Stimulated activated CD4-positive, alpha-beta T cell treated with anti-CD3 and anti-CD28 coated beads, Interleukin-2, amount 100 ng/mL, for 4 hours (primary cell): ENCODE measurements at places on chromosomes 13 and 19.

GRCh38 chr19:6103217-6103644 lies 7.1 kb downstream of the RFX2 start:
- DNase-seq: no peak

DNA sequence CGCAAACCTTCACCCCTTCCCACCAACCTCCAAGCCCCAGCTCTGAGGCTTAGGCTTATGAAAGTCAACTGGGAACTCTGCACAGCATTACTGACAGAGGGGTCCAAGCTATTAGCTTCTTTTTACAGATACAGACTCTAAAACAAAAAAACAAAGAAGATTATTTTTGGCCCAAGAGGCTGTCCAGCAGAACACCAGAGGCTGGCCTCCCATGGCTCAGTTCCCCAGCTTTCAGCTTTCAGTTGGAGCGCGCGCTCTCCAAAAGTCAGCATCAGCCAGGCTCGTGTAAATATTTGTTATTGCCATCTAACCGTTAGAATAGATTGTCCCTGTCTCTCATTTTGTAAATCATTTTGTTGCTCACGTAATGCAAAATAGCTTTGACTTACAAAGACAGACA lies 58.4 kb downstream of the ZIC5 start:
- no peak for DNase-seq

DNA sequence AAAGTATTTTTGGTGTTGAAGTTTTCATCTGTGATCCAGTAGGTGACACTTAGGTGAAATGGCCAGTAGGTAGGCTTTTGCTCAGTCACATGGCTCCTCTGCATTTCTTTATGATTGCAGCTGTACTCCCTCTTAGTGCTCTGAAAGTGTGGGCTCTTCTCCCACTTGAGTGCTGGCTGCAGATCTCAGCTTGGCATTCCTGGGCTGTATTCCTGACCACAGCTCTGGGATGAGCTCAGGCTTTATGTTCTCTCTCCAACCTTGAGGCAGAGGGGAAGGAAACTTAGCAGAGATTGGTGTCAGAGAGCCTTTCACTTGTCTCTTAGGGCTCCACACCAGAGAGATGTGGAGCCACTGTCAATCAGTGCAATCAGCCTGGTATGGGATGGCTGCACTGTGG lies 254.3 kb downstream of the NDFIP2 start:
- DNase-seq: no peak

GRCh38 chr19:53812335-53812734 lies 11.8 kb downstream of the NLRP12 start:
- no peak for DNase-seq

GRCh38 chr13:76127922-76128321 lies 491.8 kb downstream of the LMO7 start:
- no peak for DNase-seq

DNA sequence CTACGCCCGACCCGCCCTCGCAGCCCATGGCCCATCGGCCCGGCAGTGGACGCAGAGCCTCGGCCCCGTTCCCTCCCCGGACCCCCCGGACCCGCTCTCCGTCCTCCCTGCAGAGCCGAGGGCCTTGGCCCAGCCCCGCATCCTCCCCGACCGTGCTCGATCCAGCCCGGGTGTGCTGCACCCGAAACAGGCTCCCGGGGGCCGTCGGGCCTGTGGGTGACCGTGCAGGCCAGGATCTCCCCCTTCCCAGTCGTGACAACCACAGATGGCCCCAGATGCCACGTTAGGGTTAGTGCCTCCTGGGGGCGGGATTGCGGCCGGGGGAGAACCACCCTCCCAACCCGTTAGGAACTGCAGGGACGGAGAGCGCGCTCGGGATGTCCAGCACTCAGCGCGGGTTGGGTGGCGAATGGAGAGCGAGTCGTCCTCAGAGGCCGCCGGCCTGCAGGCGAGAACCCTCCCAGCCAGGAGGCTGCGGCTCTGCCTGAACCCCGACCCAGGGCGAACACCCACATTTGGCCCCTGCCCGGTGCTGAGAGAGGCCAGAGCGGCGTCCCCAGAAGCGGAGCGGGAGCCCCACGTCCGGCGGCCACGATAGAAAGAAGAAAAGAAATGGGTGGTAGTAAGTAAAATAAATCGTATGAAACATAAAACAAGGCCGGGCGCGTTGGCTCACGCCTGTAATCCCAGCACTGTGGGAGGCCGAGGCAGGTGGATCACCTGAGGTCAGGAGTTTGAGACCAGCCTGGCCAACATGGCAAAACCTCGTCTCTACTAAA lies 6.7 kb upstream of the MADCAM1 start:
- no peak for DNase-seq

DNA sequence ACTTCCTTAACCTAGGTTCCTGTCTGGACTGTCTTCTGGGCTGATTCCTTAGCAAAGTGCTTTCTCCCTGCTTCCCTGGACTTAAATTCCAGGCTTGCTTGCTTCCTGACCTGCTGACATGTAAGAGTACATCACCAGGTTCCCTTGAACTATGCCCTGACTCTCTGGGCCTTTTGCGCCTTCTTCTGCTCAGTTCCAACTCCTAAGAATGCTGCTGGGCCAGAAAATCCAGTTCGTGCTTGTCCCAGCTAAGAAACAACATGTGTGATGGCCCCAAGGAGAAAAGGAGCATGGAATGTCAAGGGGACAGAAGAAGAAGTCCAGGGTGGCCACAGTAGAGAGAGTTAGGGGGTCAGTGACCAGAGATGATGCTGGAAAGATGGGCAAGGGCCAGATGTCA lies 42.6 kb upstream of the MBNL2 start:
- no peak for DNase-seq

DNA sequence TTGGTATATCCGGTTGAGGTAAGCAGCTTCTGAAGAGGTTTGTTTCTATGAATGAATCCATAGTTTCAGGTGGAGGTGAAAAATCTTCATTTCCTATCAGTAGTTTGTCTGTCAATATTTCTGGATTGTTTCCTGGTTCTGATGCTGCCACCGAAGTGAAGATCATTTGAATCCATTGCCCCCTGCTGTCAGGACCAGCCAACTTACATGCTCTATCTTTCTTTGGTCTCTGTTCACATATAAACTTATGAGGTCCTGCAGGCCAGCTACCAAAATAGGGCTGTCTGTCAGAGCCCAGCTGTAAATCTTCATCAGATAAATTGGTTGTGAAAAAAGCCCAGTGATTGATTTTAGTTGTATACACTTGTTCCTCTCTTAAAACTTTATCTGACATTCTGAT lies 15.2 kb upstream of the N4BP2L1 start:
- DNase-seq: no peak

DNA sequence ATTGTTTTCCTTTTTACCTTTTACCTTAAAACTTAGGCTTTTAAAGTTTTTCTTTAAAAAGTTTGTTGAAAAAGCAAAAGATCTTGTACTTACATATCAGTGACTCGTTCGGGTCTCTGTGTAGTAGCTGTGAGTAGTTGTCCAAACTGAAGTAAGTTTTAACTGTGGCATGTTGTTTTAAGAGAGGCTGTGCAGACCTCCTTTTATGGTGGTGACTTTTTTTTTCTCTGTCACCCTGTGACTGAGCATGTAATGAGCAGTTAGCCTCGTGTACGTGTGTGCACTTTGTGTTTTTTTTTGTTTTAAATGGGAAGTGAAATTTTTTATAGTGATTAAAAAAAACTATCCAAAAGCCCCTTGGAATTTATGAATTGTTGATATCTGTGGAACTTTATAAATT lies at the start of gene GPR183:
Gene GPR183, minus strand, starts transcription at position 153 of the 400 bp plus-strand sequence. CDS start 11,254 bp downstream, outside the sequence.
- DNase-seq: no peak

DNA sequence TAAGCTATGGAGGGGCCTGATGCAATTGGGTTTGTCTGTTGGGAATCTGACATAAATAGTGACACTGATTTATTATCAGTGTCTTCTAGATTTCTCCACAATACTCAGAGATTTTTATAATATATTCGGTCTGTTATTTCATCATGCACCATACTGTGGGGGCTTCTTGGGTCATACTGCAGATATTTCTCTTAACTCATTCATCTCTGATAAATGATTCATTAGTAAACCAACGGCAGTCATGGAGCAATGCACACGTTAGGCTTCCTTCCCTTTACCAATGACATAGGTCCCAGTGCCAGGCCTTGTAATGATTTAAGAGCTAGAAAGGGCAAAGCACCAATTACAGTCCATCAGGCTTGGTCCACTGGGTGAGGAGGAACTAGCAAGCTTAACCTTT lies 53.6 kb downstream of the FAM216B start:
- no peak for DNase-seq

DNA sequence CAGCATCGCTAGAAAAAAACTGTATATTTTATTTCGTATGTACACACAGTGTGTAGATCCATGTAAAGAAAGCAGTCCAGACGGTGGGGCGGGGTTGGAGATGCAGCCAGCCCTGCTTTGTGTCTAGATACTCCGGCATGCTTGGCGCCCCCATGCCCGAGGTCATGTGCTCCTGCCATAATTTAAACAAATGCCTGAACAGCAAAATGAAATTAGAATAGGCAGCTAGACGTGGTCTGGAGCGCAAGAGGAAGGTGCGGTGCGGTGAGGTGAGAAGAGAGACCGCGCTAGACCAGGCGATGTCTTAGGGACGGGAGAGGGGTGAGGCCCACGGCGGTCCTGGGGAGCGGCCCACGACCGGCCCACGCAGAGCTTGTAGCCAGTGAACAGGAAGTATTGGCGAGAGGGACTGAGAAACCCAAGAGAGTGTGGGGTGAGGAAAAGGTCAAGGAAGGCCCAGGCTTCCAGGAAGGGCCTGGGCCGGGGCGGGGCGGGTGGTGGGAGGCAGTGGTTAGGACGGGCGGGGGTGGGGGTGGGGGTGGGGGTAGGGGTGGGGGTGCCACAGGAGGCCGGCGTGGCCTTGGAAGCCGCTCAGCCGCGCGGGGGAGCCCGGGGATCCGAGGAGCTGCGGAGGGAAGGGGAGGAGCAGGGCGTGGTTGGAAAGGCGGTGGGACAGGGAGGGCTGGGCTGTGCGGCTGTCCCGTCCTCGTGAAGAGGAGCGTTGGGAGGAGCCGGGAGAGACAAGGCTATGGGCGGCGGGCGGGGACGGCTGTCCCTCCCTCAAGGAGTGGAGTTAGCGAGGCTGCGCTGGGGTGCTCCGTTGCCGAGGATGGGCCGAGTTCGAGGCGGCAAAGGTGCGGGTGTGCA lies 254.7 kb upstream of the SGCG start:
- DNase-seq: no peak

DNA sequence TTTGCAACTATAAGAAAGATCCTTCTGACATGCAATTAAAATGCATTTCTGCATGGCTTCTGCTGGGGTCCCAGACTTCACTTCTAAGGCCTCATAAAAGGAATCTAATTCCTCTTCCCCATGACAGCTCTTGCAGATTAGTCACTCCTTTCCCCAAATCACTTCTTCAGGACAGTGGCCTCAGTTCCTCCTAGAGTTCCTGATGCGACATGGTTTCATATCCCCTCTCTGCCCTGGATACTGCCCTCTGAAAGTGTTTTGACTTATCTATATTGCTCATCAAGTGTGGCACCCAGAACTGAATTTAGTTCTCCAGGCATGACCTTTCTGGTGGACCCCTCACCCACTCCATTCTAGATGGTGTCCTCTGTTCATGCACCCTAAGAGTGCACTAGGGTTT lies 238.1 kb downstream of the FOXO1 start:
- DNase-seq: no peak

DNA sequence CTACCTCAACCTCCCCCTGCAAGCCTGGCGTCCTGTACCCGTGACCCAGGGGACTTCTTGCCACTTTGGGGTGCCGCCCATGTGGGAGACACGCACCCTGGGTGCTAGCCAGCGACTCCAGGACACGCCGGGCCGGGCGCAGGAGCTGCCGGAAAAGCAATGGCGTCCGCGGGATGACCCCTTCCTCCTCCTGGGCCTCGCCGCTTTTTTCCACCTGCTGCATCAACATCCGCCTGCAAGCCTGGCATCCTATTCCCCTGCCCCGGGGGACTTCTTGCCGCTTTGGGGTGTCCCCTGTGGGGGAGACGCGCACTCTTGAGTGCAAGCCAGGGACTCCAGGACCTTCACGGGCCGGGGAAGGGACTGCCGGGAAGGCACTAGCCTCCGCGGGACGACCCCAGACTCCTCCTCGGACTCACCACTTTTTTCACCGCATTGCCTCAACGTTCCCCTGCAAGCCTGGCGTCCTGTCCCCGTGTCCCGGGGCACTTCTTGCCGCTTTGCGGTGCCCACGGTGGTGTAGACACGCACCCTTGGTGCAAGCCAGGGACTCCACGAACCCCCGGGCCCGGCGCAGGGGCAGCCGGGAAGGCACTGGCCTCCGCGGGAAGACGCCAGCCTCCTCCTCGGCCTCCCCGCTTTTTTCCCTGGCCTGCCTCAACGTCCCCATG lies 237.8 kb downstream of the TUBA3C start:
- DNase-seq: no peak

- DNase-seq: no peak
These were observed 909.5 kb upstream of the GPC6 start for GRCh38 chr13:92317066-92317465.

- no peak for DNase-seq
These were observed 123.1 kb downstream of the CDK8 start for GRCh38 chr13:26377038-26377437.

DNA sequence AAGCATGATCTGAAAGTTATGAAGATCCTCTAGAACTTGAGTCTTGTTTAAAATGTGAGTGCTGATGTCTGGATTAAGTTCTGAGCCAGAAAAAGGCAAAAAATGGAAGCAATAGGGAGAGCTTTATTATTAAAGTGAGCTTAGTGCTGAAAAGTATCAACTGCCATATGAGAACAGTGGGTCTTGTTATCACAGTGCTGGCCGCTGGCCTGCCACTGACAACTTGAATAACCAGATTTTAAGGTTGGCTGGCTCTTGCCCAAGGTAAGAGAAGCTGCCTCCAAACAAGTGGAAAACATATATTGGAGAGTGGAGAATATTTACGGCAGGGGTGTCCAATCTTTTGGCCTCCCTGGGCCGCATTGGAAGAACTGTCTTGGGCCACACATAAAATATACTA lies 33.9 kb downstream of the NUFIP1 start:
- DNase-seq: no peak

DNA sequence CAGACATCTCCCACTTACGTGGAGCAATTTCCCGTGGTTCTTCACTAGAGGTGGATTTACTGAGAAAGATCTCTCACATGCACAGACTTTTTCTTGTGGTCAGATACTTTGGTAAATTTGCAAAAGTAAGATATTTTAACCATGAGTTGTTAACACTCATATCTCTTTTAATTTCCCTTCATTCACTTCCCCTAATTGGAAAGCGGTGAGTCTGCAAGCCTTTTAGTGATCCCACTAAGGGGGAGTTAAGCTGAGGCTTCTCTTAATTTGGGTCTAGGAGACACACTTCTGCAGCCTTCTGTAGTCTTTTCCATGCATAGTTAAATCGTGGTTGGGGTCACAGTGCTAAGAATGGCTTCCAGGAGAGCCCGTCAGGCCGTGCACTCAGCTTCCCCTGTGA lies 30.7 kb upstream of the SERPINE3 start:
- DNase-seq: no peak

GRCh38 chr19:30784850-30785457 lies 412.8 kb downstream of the ZNF536 start:
- peak; percentile 39 for DNase-seq

- no peak for DNase-seq
These were observed 30.7 kb downstream of the PDE4A start for GRCh38 chr19:10450853-10451609.

DNA sequence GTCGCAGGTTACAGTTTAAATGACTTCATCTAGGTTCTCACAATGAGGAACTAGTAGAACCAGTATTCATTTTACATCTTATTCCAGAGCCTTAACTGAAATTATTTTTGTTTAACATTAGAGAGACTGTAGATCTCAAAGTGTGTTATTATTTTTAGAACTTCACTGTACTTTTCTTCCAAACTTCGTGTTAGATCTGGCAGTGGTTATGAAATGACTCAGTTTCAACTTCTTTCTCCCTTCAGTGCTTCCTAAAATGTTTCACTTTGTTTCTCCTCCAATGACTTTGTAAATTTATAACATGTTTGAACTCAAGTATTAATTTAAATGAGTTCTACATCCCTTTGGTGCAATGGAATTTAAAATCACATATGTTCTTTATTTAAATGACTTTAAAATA lies 139.3 kb downstream of the PCDH9 start:
- DNase-seq: no peak

- DNase-seq: no peak
These were observed 1.2 kb downstream of the CELF5 start for GRCh38 chr19:3225677-3226093.
